ENCODE measurements at places on chromosomes 16 and 17.
A peak's percentile ranks its signal among the peaks of the same experiment; 100 is the strongest.

DNA sequence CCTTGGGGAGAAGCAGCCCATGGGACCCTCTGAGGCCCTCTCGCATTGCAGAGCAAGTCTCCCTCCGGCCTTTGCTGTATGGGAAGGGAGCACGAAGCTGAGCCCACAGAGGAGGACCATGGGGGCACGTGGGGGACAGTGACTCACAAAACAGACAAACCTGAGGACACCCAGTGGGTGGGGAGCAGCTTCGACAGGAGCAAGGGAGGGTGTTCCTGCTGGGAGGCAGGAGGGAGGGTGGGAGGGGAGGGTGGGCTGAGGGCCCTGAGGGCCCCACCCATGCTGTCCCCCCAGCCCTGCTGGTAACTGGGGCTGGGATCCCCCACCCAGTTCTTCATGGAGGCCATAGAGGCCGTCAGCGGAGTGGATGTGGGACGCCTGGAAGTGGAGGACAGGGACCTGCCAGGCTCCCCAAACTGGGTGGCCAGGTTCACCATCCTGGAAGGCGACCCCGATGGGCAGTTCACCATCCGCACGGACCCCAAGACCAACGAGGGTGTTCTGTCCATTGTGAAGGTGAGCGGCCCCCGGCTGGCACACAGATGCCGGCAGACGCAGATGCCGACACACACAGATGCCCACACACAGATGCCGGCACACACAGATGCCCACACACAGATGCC is 12.5 kb downstream of the SLC22A31 start:
- no peak for DNase-seq

DNA sequence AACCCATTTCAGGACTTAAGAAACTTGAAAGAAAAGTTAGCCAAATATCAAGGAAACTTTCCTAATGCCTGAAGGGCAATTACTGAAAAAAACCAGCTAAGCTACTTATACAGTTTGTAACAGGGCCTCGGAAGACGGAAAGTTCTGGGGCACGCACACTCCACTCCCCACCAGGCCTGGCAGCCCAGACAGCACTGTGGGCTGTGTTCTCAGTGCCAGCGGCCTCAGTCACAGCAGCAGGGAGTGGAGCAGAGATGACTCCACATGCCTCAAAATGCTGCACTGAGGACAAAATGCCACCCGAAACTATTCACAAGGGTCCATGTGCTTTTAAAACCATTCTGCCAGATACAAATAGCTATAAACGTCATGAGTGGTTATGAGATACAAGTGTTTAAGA is 6.3 kb upstream of the ECI1 start:
- no peak for DNase-seq

DNA sequence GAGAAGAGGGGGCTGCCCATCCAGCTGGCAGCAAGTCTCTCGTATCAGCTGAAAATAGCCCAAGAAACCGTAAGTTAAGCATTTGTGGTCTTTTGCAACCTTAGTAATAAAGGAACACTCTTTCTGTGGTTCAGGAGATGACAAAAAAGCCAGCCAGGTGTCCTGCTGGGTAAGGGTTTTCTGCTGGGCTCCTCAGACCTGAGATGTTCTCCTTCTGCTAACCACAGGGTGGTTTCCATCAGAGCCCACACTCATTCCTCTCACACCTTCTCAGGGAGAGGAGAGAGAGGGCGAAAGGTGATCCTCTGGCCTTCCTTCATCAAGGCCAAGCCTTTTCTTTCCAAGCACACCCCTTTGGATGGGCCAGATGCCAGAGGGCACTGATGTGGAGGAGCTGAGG is 70.7 kb downstream of the TEX14 start:
- DNase-seq: no peak

GRCh38 chr16:50842589-50842988 is 100.7 kb downstream of the CYLD start:
- no peak for DNase-seq

DNA sequence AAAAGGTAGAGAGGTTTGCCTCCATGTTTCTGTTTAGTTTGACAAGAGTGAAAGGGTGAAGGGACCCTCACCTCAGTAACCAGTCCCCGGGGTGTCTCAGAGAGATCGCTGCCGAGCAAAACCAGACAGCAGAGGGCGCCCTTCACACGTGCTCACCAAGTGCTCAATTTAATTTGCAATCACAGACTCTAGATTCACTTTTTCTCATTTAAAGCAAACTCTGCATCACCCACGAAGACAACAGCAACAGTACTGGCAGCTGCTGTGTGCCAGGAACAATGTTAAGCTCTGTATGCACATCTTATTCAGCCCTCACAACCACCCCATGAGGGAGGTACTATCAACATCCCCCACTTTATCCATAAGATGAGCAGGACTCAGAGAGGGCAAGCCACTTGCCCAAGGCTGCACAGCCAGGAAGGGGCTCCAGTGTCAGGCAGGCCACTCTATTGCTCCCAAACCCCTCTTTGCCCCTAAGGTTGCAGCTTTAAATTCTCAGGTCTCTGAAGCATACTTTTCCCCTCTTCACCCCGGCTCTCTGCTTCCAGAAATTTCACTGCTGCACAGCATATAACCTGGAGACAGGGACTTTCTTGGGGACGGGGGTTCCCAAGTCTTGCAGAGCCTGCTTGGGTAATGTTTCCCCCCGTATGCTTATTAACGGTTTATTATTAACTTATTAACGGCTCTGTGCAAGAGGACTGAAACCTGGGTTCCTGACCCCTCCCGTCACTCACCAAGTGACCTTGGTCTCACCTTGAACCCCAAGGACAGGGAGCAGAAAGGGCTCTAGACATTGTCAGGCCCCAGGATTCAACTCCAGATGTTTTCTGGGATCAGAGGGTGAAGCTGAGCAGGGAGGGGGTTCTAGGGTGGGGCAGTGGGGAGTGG is 70.9 kb downstream of the CNGB1 start:
- peak; percentile 67 for DNase-seq

DNA sequence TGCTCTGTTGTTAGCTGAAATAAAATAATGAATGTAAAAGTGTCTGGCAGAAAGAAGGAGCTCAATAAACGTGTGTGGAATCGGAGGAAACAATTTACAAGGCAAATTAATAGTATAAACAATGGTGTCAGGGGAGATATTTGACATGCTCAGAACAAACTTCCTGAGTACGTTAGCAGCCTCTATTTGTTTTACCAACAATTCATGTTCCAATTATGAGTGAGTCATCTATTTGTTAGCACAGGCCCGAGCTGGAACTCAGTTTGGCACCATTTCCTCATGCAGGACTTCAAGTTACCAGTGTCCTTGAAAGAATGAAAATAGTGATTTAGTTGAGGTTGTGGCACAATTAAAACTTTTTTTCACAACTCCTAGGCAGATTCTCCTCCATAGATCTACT is 9.1 kb downstream of the ASIC2 start:
- DNase-seq: peak; percentile 71

GRCh38 chr17:72984926-72985325 is 107.6 kb downstream of the SLC39A11 start:
- no peak for DNase-seq

DNA sequence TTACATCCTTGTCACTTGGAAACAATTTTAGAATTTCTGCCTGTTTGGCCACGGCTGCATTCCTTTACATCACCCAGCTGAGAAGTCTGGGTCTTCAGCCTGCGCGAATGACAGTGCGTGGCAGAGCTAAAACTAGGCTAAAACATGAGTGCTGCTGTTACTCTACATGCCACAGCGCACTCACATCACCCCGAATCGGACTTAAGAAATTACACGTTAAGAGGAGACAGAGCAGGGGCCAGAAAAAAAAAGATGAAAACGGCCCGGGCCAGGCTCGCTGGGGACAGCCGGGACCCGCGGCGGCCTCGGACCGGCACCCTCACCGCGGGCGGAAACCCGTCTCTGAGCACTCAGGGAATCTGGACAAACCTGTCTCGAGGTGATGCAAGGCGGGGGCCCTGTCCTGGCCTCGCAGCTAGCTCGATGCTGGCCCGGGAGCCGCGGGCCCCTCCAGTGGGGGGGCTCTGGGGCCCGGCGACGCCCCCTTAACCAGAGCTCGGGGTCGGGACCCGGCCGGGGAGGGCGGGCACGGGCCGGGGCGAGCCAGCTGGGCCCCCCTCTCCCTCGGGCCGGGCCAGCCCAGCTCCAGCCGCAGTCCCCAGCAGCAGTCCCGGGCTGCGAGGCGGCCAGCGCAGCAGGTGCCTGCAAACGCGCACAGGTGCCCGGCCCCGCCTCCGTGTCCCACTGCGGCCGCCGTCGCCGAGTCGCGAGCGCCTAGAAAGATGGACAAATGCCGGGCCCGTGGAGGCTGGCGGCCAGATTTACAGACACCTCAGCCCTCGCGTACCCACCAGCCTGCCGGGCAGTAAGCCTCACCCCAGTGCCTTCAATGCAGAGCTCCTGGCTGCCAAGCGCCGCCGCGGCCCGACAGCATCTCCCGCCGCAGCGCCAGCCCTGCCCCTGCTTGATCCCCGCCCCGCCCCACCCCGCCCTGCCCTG is at the start of gene AKTIP:
TSS of gene AKTIP (minus strand) at position 879 of the 939 bp plus-strand sequence. CDS start 2,950 bp downstream, outside the sequence.
- peak; percentile 46 for DNase-seq

GRCh38 chr17:28071891-28072606 is 29.6 kb downstream of the NLK start:
- no peak for DNase-seq

GRCh38 chr16:58187665-58188421 is 10.1 kb downstream of the CSNK2A2 start:
- DNase-seq: no peak

GRCh38 chr17:20103454-20104446 is 94.6 kb downstream of the SPECC1 start:
- no peak for DNase-seq

DNA sequence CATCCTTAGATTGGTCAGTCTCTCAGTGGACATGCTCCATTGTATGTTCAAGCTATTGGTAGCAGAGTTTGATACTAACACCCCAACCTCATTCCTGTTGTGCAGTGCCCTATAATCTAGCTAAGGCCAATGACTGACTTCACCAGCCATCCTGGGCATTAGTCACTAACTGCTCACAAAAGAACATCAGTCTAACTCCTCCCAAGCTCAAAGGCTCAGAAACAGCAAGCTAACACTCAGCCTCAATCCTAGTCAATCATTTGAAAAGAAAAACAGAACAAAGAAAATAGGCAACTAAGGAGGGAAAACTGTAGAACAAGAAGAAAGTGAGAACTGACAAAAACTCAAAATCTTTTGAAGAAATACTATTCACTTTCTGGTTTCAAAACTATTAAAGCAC is 199.1 kb upstream of the C17orf78 start:
- DNase-seq: no peak

DNA sequence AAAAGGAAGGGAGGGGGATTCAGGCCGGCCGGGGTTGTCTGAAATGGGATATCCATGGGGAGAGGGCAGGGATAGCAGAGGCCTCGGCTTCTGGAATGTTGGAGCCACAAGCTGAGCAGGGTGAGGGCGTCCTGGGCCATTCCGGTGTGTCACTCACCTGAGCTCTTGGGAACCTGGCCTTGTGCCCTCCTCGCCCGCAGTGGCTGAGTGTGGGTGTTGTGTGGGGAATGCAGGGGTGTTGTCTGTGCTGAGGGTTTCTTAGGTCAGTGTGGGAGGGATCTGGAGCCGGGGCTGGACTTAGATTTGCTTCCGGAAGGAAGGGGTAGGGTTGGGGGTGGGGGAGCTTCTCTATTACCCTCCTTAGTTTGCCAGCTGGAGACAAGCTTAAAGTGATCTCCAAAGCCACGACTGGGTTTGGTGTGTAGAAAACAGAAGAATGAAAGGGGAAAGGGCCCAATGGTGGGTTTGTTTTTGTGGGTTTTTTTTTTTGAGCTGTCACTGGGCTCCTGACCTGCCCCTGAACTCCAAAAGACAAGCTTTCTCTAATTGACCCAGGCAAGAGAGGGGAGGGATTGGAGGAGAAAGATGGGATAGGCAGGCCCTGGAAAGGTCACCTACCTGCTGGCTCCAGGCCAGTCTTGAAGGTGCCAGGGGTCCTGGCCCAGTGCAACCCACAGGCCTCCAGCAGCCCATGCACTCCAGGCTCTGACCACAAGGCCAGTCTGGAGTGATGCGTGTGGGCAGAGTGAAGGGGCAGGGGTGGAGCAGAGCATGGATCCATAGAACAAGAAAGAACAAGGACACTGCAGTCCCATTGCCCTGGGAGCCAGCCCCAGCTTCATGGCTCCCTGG is at the start of gene SULT1A2:
TSS of gene SULT1A2 (minus strand) at position 211 of the 852 bp plus-strand sequence. CDS start 1,120 bp downstream, outside the sequence.
- no peak for DNase-seq

GRCh38 chr16:72429671-72430081 is 257.7 kb upstream of the PMFBP1 start:
- DNase-seq: no peak

- DNase-seq: no peak
These were observed 77.9 kb downstream of the CCT6B start for GRCh38 chr17:34883106-34884000.

DNA sequence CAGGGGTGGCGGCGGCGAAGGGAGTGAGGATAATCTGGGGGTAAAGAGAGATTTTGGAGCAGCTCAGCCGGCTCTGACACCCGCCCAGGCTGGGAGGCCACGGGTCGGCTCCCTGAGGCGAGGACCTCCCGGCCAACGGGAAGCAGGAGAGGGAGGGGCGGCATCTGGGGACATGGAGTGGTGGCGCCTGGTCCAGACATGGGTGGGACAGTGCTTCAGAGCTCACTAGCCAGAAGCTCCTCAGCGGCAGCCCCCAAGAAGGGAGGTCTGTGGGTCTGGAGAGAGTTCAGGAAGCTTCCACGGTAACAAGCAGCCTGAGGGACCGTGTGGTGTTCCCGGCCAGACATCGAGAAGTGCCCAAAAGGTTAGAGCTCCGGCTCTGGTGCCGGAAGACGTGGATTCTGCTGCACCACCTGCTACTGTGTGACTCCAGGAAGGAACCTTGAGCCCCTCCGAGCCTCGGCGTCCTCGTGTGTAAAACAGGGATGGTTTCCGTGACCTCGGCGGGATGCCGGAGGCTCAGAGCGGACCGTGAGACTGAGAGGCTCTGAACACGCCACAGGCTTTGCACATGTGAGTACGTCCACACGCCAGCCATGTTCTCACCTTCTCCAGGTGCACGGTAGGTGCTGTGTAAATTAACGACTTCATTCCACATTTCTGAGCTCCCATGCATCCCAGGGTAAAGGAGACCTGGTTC is 56.9 kb downstream of the TIMM22 start:
- DNase-seq: no peak

- no peak for DNase-seq
These were observed 30.9 kb downstream of the PGS1 start for GRCh38 chr17:78409191-78409928.

DNA sequence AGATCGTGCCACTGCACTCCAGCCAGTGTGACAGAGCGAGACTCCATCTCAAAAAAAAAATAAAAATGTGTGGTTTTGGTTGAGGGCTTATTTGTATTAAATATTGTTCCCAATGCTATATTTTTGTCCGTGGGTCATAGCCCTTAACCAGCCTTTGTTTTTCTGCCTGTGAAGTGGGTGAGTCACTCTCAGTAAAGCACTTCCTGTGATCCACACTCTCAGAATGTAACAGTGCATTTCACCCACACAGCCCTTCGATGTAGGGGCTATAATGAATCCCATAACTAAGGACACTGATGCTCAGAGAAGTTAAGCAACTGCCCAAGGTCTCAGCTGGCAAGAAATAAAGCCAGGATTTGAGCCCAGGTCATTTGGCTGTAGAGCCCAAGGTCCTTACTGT is 34.7 kb upstream of the POLR3E start:
- DNase-seq: no peak

Data from ovary (tissue), 10 donors.